Cardiac fibroblast (primary cell): ENCODE measurements at places on chromosomes 16 and 17.

- DNase-seq: no peak
Measured at GRCh38 chr17:15479703-15480102, 12.3 kb upstream of the CDRT4 start.

- no peak for DNase-seq
Measured at GRCh38 chr17:82881900-82882714, 42.3 kb upstream of the ZNF750 start.

DNA sequence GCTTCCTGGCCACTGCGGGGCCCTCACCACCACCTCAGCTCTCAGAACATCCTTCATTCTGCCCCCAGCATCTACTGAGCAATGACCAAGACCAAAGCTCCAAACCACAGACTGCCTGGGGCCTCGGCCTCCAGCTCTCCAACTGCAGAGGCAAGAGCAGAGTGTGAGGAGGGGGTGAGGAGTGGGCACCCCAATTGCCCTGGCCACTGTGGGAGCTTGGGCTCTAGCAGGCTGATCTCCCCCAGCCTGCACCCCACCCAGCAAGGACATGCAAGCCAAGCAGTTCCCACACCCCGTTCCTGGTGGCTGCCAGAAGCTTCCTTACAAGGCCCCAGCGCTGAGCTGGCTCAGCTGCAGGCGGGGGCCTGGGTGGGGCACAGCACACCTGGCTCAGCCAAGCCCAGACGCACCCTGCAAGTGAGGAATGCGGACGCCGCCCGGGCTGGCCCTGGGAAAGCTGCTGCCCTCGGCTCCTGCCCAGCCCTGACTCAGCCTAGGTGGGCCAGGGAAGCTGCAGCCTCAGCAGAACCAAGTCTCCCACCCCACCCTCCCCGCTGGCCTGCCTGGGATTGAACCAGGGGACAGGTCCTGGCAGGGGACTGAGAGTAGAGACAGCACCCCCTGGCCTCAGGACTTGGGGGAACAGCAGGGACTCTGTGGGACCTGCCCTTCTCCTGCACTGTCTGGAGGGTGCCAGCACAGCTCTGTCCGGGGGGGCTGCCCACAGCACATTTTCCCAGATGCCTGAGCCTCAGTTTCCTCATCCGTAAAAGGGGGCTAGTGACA is 29.7 kb upstream of the KRT17 start:
- no peak for DNase-seq

GRCh38 chr16:52099382-52099781 is 447.6 kb downstream of the TOX3 start:
- DNase-seq: no peak

DNA sequence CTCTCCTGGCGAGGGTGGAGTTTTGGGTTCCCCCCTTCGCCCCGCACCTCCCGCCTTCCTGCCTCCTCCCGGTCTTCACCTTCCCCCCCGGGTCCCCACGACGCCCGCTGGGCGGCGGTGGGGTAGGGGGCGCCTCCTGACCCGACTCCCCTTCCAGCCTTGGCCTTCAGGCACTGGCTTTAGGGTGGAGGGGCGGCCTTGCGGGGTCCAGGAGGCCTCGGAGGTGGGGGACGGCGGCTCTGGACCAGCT is 2.4 kb downstream of the SLC16A3 start:
- DNase-seq: no peak

DNA sequence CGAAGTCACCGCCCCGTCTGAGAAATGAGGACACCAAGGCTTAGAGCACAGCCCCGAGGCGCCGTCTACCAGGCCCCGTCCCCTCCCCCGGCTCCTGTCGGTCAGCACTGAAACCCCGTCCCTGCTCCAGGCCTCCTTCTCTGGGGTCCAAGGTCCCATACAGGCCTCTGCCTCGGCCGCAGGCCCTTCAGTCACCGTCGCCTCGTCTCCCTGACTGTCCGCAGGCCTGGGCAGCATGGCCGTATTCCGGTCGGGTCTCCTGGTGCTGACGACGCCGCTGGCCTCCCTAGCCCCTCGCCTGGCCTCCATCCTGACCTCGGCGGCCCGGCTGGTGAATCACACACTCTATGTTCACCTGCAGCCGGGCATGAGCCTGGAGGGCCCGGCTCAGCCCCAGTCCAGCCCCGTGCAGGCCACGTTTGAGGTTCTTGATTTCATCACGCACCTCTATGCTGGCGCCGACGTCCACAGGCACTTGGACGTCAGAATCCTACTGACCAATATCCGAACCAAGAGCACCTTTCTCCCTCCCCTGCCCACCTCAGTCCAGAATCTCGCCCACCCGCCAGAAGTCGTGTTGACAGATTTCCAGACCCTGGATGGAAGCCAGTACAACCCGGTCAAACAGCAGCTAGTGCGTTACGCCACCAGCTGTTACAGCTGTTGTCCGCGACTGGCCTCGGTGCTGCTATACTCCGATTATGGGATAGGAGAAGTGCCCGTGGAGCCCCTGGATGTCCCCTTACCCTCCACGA is 617 bp downstream of the COASY start:
- DNase-seq: peak; percentile 42

GRCh38 chr17:50055426-50056216 is at the start of gene ITGA3:
Gene ITGA3 (plus strand): TSS chr17:50056110. CDS start chr17:50056440, 330 bp downstream.
- DNase-seq: peak; percentile 90

DNA sequence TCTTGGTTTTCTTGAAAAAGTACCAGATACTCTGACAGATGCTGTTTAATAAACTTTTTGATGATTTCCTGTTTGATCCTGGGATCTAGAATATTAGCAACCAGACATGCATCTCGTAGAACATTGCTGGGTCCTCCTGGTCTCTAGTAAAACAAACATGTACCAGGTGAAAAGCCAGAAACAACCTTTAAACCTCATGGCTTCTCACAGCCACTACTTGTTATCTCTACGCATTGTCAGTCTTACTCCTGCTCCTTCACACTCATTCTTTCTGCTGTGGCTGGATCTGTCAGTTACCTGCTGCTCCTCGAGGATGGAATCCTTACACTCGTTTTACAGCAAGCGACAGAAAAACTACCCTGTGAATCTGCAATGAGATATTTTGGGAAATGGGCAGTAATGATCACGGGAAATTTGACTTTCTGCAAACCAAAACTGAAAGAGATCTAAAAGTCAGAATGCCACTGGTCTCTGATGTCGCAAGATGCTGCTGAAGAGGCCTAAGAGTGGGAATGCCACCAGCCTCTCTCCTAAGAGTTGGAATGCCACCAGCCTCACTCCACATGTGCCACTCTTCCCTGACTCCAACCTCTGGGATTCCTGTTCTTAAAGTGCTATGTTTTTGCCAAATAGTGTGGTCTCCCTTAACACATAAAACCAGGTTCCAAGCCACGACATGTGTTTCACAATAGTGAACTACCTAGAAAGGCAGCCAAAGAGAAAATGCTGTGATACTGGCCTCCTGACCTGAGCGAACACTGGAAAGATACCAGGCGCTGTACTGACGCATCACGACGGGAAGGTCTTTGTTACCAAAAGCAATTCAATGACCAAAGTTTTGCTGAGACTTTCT is 86.3 kb downstream of the VPS53 start:
- DNase-seq: peak; percentile 33

DNA sequence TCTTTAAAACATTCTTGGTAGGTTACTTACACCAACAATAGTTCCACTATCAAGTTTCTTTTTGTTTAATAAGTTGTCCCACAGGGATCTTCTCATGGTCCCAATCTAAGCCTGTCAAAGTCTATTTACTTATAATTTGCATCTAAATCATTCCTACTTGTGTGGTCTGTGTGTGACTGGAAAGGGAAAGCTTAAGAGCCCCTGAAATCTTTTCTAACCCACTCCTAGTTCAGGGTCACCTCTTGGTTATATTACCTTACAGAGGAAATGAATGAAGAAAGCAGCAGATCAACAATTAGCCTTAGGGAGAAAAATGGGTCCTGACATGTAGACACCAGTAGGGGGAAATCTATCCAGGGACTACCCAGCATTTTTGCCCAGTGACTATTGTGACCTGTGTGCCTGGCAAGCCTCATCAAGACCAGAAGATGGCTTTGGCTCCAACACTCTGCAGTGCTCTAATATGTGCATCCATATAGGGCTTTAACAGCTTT is 110.4 kb upstream of the HAS3 start:
- peak; percentile 78 for DNase-seq

DNA sequence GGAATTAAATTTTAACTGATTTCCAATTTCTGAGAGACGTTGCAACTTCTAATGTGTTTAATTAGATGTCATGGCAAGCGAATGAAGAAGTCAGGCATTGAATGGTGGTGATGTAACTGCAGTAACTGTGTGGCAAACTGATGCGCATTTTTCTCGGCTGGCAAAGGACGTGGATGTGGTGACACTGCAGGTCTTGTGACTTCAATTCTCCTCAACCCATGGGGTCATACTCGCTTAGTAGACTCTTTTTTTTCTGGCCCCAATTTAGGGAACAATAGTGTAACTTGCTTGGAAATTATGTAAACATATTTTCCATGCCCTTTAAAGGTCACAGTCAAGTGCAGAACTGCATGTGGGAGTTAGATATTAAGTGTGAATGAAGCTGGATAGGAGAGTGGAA is 1.9 kb upstream of the FAM20A start:
- DNase-seq: no peak

DNA sequence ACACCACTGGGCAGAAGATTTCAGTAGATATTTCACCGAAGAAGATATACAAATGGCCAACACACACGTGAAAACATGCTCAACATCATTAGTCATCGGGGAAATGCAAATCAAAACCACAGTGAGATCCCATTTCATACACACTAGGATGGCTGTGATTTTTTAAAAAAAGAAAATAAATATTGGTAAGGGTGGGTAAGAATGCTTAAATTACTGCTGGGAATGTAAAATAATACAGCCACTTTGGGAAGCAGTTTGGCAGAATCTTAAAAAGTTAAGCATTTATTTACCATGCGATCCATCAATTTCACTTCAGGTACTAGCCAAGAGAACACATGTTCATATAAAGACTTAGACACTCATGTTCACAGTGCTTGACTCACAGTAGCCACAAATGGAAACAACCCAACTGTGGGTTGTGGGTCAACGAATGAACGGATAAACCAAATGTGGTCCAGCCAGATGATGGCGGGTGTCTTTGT is 6.5 kb upstream of the C16orf74 start:
- no peak for DNase-seq

GRCh38 chr16:50781518-50781917 is 39.6 kb downstream of the CYLD start:
- no peak for DNase-seq

- DNase-seq: peak; percentile 85
Measured at GRCh38 chr16:77273-77806, 685 bp upstream of the MPG start.

DNA sequence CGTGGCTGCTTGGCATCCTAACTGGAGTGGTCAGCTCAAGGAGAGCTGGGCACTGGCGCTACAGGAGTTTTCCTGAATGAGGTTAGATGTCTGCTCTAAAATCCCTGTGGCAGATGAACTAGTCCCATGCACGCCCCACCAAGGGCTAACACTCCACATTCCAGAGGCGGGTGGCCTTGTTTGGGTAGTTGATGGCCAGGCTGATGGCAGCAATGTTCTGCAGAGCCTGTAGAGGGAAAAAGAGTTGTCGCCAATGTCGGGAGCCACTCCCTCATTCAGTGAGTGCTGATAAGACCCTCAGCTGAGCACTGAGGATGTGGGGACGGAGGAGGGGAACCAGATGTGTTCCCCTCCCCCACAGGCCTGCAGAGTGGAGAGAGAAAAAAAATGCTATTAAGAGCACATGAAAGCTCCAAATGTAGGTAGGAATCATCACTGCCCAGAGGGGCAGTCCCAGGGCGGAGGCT is 42.5 kb upstream of the ATP2A3 start:
- no peak for DNase-seq

DNA sequence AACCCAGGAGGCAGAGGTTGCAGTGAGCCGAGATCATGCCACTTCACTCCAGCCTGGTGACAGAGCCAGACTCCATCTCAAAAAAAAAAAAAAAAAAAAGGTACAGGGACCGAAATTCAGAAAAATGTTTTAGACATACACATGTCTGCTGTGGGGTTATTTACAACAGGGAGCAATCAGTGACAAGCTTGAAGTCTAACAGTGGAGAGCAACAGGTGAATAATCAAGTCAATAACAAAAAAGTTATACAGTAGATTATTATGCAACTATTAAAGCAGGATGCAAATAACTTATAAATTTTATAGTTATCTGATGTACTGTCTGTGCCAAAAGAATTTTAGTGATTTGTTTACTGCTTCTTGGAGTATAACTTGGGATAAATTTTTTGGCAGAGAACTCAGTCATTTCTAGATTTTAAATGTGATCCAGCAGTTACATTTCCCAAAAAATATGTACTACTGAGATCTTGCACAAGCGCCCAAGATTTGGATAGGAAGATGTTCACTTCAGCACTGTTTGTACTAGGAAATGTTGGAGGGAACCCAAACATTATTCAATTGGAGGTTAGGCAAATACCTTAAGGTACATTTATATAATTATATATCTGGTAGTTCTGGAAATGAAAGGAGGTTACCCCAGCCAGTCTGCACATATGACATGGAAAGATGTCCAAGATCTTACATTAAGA is 34.1 kb downstream of the EEF2K start:
- DNase-seq: peak; percentile 48

DNA sequence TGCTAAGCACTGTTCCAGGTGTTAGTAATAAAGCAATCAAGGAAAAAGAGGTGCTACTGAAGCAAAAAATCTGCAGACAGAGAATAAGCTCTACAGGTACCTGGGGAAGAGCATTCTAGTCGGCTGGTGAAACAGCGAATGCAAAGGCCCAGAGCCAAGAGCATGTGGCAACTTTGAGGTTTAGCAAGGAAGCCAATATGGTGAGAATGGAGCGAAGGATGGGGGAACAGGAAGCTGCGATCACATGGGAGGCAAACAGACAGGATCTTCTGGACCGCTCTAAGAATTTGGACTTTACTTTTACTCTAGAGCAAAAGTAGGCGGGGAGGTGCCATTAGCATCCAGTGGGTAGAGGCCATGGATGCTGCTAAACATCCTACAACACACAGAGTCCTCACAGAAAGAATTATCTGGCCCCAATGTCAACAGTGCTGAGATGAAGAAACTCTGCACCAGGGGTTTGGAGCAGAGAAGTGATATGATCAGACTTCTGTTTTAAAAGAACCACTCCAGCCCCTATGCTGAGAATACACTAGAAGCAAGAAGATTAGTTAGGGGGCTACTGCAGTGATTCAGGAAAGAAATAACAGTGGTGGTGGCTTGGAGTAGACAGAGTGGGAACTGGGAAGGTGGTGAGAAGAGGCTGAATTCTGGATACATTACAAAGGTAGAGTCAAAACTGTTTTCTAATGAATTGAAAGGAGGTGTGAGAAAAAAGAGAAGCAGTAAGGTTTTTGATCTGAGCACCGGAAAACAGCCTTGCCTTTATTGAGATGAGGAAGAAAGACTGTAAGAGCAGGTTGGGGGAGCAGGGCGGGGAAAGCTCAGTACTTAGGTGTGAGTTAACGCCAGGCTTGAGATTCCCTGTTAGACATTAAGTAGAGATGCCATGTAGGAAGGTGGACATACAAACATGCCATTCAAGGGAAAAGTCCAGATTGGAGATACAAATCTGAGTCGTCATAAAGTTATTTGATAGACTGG is 11.0 kb downstream of the EFTUD2 start:
- DNase-seq: no peak

- no peak for DNase-seq
Measured at GRCh38 chr17:51997723-51998122, 160.8 kb downstream of the CA10 start.
